ENCODE measurements at places on chromosomes 3 and 15.
A peak's percentile ranks its signal among the peaks of the same experiment; 100 is the strongest.

DNA sequence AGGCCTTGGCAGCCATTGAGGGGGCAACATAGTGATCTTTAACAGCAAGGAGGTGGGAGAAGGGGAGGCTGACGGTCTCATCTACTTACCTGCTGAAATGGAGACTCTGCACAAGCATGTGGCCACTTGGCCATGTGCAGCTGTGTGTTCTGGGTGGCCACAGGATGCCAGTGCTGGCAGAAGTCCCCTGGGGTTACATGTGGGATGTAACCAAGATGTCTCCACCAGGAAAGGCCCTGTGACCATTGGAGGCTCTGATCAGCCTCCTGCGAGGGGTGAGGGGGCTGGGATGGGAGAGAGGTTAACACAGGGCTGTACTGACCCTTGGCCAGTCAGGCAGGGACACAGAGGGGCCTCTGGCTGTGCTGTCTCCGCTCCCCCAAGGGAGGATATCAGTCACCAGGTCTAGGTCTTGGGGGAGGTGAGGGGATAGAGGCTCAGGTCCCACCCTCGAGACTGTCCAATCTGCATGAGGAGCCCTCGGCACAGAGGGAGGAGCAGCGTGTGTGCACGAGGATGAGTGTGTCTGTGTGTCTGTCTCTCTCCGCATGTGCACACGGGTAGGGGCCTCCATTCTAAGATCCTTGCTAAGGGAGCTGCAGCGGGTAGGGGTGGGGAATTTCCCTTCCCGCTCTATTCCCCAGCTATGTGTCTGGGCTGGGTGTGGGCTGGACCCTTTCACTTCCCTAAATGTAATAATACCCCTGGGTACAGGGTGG lies 19.5 kb downstream of the PRKCD start:
- DNase-seq, result no peak

GRCh38 chr15:27706300-27706699 lies 392.8 kb downstream of the OCA2 start:
- no peak for DNase-seq

GRCh38 chr15:78024883-78025282 lies 52.6 kb downstream of the TBC1D2B start:
- no peak for DNase-seq

GRCh38 chr3:146581951-146582467 lies 23.1 kb downstream of the PLSCR5 start:
- DNase-seq, result no peak

DNA sequence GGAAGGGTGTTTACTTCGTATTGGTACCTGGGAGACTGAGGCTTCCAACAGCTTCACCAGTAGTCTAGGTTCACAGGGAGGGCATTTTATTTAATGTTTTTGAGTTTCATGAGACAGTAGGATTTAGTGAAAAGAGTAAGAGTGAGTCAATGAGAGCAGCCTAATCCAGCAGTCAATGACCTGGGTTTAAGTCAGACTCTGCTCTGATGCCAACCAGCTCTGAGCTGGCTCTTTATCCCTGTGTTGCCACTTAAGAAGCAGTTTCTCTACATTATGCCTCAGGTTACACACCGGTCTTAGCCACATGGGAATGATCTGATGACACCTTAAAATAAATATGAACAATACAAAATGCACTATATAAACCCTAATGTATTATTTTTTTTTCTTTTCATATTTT lies 59.4 kb upstream of the KCNMB2 start:
- no peak for DNase-seq

- DNase-seq, result peak; percentile 28
Measured at GRCh38 chr15:69462493-69463181, 10.0 kb downstream of the RPLP1 start.

GRCh38 chr15:33378866-33379480 lies 68.2 kb downstream of the RYR3 start:
- DNase-seq, result no peak

DNA sequence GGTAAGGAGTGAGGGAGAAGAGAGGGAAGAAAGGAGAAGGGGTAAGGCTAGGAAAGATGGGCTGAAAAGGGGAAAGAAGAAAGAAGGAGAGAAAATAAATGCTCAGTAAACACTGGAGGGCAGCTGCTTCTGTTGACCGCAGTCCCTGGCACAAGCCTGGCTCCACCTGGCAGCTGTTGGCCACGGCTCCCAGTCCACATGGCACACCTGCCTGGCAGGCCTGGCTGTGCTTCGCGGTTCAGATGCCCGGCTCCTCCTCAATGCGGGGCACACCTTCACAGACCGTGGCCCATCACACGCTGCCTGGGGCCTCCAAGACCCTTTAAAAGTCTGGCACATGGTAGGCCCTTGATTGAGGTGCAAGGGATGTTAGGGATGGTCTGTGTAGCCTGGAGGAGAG lies 516.8 kb upstream of the PROK2 start:
- no peak for DNase-seq

- DNase-seq, result no peak
Measured at GRCh38 chr3:104909198-104909597, 457.5 kb upstream of the ALCAM start.

DNA sequence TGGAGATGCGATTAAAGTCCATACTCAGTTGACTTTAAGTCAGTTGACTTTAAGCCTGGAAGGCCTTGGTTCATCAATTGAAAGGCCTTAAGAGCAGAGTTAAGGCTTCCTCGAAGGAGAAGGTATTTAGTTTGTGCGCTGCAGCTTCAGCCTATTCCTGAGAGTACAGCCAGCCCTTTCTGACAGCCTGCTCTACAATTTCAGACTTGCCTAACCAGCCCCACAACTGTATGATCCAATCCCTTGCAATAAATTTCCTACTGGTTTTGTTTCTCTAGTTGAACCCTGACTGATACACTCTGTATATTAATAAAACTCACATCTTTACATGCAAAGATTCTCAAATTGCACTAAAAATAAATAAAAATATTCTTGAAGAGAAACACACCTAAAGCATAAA lies 66.1 kb upstream of the RORA start:
- no peak for DNase-seq

GRCh38 chr15:81449836-81450474 lies 75.9 kb upstream of the TMC3 start:
- DNase-seq, result no peak

GRCh38 chr3:12869035-12869621 lies 27.8 kb upstream of the RPL32 start:
- no peak for DNase-seq

GRCh38 chr3:51434746-51435327 lies 43.8 kb downstream of the RBM15B start:
- no peak for DNase-seq

GRCh38 chr3:159082519-159082918 lies 280.7 kb downstream of the MFSD1 start:
- no peak for DNase-seq

DNA sequence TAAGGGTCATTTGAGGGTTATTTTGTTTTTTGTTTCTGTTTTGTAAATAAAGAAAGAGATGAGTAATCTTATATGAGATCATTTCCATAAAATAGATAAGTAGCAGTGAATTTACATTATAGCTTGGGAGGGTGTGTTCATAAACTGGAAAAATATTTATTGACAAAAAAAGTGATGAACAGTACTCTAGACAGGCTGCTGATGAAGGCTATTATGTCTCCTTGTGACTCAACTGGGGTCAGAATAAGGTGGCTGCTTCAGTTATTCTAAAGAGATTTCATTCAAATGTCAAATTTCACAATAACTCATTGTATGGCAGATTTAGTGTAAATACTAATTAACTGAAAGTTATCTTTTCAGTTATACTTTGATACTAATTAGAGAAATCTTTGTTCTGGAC lies 251.1 kb upstream of the CMC1 start:
- no peak for DNase-seq

GRCh38 chr15:66952756-66953522 lies 112.5 kb upstream of the SMAD3 start:
- DNase-seq, result no peak

DNA sequence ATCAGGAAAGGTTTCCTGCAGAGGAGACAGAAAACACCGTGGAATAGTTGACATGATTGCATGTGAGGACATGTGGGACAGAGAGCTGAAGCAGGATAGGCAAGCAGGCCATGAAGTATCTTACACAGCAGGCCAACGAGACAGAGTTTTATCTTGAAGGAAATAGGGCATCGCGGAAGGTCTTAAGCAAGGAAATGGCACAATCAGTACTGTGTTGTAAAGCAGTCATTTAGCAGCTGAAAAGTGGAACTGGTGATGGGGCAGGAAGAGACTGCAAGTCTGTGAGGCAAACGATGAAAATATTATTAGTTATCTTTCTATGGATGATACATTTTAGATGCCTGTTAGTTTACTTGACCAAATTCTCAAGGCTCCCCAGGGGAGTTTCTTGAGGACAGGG lies 535.1 kb downstream of the SOX2 start:
- DNase-seq, result no peak

GRCh38 chr3:40780925-40781406 lies 256.2 kb downstream of the ZNF621 start:
- no peak for DNase-seq

- no peak for DNase-seq
Measured at GRCh38 chr3:64467255-64467944, 220.4 kb downstream of the ADAMTS9 start.

DNA sequence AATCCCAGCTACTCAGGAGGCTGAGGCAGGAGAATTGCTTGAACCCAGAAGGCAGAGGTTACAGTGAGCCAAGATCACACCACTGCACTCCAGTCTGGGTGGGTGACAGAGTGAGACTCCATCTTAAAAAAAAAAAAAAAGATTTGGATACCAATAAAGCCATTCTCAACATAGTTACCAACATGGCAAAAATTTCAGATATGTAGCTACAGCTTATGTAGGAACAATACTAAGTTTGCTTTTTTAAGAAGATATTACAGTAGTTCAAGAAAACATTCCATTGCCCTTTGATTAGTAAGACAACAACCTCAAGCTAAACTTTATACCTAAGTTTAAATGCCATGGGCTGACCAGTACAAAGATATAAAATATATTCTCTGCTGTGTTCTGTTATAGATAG lies 34.4 kb downstream of the ZNF106 start:
- DNase-seq, result no peak

DNA sequence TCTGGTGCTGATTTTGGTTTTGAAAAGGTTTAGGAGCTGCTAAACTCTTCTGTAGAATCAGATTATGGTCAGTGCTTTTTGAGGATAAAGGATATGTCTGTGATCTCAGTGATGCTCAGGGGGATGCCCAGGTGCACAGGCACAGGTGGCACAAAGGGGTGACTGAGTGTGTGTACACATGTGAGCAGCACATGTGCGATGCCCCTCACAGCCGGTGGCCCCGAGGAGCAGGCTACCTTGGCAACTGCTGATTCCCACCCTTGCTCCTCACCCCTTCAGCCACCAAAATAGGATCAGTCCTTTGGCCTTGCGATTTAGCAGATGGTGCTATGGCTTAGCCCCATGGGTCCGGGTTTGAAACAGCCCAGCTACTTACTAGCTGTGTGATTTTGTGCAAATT lies 51.1 kb downstream of the POMGNT2 start:
- no peak for DNase-seq

GRCh38 chr3:149860881-149861280 lies 47.9 kb downstream of the RNF13 start:
- DNase-seq, result no peak

DNA sequence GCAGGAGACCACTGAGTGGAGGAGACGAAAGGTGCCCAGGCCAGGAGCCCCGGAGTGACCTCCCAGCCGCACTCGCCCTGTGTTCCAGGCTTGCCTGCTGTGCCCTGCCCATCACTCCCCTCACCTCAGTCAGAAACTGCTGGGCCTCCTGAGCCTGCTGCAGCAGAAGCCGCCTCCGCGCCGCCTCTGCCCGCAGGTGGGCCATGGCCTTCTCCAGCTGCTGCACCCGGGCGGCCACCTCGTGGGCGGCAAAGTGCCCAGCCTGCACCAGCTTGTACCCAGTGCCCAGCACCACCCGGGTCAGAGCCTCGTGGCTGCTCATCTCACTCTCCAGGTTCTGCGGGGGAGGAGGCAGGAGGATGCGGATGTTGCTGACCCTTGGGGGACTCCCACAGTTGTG lies 17.6 kb downstream of the PLA2G4B start:
- no peak for DNase-seq

GRCh38 chr15:84616235-84616634 lies 15.4 kb downstream of the ZSCAN2 start:
- DNase-seq, result no peak

DNA sequence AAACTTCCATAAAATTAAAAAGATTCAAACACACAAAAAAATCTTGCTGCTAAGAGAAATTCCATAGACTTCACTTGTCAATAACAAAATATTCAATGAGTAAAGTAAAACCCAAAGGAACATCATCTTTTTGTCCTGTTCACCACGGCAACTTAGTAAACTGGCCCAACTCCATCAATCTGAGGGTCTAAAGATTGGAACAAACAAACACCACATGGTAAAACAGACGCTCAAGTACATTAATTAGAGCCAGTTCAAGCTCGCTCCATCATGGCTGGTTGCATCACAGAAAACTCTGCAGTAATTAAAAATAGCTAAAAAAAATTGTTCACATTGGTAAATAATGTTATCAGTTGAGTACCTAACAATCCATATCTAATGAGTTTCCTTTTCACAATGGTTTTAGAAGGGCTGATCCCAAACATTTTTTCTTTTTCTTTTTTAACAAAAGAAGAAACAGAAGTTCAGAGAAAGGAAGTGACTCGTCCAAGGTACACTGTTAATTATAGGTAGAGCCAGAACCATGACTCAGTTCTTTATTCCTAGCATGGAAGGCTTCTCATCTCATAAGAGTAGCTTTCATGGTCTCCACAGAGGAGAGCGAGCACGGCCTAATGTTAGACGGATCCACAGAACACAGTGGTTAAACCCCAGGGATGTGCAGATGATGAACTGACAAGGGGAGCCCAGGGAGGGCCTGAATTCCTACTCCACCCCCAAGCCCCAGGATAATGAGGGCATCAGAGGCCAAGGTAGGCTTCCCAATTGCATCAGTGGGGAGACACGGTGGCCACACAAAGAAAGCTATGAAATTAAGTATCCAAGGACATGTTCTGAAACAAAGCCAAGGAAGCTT lies 79.2 kb upstream of the ARHGEF3 start:
- no peak for DNase-seq

DNA sequence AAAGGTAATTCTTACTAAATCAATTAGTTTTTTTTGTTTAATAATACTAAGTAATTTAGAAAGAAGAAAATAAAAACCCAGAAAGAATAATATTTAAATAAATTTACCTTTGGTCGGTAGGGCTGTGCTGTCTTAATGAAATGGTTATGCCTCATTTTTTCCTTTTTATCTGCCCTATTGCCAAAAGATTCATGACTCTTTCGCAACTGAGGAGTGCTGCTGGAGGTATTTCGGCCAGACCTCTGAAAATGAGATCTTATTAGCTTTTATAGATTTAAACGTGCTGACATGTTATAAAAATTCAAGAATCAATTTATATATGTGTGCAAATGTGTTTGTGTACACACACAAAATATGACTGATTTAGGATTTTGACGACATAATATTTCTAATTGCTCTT lies 67.1 kb upstream of the USP50 start:
- DNase-seq, result no peak

- DNase-seq, result no peak
Measured at GRCh38 chr3:172315401-172316091, 132.7 kb downstream of the GHSR start.

- DNase-seq, result no peak
Measured at GRCh38 chr3:39268549-39268900, 11.3 kb downstream of the CX3CR1 start.

DNA sequence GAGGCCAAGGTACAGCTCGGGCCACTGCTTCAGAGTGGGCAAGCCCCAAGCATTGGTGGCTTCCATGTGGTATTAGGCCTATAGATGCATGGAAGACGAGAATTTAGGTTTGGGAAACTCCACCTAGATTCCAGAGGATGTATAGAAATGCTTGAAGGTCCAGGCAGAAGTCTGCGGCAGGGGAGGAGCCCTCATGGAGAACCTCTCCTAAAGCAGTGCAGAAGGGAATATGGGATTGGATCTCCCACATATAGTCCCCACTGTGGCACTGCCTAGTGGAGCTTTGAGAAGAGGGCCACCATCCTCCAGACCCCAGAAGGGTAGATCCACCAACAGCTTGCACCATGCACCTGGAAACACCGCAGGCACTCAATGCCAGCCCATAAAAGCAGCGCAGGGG lies 48.1 kb upstream of the XXYLT1 start:
- no peak for DNase-seq

Measured in cortex of kidney (tissue), 1 donor.